ENCODE measurements at places on chromosomes 16 and 17.

- DNase-seq, result no peak
Measured at GRCh38 chr16:65769055-65769465, 597.4 kb upstream of the CDH5 start.

GRCh38 chr17:83180264-83180995 is 101.0 kb downstream of the METRNL start:
- no peak for DNase-seq

DNA sequence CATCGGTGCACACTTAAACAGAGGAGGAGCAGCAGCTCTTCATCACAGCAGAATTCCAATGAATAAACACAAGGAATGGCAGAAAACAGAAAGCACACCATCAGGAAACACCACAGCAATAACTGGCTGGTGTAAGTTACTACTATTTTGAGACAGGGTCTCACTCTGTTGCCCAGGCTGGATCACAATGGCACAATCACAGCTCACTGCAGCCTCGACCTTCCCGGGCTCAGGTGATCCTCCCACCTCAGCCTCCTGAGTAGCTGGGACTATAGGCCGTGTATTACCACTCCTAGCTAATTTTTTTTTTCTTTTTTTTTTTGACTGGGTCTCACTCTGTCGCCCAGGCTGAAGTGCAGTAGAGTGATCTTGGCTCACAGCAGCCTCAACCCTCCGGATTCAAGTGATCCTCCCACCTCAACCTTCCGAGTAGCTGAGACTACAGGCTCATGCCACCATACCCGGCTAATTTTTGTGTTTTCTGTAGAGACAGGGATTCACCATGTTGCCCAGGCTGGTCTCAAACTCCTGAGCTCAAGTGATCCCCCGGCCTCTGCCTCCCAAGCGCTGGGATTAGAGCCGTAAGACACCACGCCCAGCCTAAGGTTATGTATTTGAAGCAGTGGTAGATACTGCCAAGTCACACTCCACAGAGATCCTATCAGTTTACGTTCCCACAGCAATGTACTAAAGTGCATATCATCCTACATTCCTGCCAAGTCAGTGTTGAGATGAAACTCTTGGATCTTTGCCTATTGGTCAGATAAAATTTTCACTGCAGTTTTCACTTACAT is 20.7 kb downstream of the TRAP1 start:
- DNase-seq, result no peak

- no peak for DNase-seq
Measured at GRCh38 chr16:12613131-12613991, 190.3 kb downstream of the CPPED1 start.

DNA sequence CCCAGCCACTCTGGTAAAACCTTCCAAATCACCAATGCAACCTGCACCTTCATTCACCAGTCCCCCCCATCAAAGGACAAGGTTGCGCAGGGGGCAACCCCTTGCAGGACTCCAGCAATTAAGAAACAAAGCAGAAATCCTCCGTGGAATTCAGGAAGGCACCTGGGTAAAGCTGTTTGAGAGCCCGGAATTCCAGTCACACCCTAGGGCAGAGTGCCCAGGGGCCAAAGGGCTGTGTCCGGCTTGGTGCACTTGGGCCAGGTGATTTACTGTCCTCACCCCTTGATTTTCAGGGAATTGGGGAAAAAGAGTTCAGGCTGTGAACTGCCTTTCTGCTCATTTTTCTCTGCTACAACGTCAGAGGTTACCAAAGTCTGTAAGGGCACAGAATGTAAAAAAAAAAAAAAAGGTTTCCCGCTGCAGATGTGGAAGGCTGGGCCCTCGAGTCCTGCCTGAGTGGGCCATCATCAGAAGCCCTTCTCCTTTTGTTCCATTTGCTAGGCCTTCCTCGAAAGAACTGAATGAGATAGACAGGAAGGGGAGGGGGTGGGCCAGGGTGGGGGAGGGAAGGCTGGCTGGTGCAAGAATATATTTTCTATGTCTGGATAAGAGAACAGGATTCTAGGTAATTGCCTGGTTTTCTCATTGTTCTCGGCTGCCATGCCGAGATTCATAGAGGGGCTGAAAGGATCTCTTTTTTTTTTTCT is 266.5 kb upstream of the PSMD7 start:
- DNase-seq, result no peak

DNA sequence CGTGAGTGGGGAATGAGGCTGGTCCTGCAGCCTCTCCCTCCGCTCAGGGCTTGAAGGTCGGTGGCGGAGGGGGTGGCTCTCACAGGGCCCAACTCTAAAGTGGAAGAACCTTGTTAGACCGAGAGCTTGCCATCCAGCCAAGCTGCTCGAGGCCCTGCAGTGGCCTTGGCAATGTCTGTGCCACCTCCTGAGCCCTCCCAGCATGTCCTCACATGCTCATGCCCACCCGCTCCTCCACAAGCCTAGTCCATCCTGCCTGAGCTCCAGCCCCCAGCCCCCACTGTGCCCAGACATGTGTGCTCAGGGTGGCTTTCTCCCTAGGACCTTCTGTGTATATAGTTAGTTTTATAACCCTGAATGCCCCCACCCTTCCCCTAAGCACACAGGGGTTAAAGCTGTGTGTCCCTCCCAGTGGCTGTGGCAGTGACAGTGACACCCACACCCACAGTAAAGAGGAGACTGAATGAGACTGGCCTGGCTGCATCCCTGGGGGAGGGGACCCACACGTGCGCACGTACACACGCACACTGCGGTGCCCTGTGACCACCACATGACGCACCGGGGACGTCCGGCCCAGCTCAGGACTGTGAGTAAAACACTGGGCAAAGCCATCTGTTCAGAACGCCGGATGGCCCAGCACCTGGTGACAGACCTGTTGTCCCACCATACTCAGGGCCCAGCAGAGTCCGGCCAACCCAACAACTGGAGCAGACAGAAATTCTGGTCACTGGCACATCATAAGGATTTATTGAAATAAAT is 15.6 kb downstream of the PDK2 start:
- DNase-seq, result no peak

DNA sequence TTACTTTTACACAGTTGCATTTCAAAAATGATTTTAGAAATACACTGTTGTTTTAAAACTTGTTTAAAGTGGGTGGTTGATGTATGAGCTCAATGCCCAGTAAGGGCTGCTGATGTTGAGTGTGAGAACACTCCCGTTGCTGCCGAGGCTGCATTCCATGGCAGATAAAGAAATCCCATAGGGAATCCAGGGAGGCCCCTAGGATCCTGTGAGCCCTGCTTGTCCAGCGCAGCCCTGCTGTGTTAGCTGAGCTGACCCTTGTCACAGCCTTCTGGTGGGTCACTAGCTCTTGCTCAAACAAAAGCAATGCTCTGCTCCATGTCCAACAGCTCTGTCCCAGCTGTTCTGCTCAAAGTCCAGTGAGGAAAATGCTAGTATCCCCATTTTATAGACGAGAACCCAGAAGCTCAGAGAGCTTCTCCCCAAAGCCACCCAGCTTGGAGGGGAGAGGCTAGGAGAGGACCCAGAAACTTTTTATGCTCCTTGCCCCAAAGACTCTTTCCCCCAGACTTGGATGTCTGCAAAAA is 18.6 kb upstream of the COL1A1 start:
- DNase-seq, result no peak

DNA sequence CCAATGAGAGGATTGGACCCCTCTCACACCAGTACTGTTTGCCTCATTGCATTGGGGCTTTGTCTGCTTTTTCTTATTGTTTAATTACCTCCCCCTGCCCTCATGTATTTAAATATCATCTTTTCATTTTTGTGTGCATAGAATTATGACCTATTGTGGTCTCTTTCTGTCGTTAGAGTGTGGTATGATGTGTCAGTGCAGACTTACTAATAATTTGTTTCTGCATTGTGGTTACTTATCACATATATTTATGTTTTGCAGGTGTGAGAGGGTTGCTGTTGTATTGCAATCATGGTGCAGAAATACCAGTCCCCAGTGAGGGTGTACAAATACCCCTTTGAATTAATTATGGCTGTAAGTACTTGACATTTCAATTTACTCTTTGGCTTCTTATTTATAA is 2.5 kb downstream of the SEC14L1 start:
- DNase-seq, result no peak

DNA sequence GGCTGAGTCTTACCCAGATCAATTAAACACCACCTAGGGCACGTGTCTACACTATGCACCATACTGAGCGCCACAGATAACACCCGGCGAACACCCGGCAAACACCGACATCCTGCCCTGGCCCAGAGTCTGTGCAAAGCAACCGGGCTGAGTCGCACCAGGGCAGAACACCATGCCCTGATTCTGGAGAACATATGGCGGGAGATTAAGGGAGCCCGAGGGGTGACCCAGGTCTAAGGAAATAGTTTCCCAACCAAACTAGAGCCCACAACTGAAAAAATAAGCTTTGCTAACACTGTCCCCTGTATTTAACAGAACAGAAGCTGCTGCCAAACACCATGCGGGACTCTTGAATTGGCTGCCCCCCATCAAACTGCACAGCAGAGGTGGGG is 22.1 kb downstream of the MYO18A start:
- DNase-seq, result no peak

DNA sequence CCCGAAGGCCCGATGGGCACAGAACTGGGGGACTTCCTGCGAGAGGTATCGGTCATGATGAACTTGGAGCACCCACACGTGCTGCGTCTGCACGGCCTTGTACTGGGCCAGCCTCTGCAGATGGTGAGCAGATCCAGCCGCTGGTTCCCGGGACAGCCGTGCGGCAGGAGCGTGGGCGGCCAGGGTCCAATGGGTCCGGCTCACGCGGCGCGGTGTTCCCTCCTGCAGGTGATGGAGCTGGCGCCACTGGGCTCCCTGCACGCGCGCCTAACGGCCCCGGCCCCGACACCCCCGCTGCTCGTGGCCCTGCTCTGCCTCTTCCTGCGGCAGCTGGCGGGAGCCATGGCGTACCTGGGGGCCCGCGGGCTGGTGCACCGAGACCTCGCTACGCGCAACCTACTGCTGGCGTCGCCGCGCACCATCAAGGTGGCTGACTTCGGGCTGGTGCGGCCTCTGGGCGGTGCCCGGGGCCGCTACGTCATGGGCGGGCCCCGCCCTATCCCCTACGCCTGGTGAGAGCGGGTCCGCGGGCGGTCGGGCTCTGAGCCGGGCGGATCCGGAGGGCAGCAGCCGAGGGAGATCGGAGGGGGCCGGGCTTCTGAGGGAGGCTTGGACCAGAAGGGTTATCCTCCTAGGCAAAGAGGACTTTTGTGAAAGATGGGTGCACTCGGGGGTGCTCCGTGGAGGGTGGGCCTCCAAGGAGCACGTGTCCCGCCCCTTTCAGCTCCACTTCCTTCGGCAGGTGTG is 3.0 kb downstream of the TNK1 start:
- peak; percentile 88 for DNase-seq

DNA sequence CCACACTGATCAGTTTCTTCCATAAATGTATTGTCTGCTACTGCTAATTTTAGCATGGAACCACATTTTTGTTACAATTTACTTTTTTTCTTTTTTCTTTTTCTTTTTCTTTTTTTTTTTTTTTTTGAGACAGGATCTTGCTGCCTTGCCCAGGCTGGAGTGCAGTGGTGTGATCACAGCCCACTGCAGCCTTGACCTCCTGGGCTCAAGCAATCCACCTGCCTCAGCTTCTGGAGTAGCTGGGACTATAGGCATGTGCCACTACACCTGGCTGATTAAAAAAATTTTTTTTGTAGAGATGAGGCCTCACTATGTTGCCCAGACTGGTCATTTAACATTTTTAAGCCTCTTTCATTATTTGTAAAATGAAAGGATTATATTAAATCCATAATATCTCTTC is 19.1 kb downstream of the ZPBP2 start:
- DNase-seq, result no peak

- no peak for DNase-seq
Measured at GRCh38 chr17:12386225-12386624, 279.5 kb upstream of the MYOCD start.

- DNase-seq, result no peak
Measured at GRCh38 chr17:72270273-72270924, 149.6 kb downstream of the SOX9 start.

DNA sequence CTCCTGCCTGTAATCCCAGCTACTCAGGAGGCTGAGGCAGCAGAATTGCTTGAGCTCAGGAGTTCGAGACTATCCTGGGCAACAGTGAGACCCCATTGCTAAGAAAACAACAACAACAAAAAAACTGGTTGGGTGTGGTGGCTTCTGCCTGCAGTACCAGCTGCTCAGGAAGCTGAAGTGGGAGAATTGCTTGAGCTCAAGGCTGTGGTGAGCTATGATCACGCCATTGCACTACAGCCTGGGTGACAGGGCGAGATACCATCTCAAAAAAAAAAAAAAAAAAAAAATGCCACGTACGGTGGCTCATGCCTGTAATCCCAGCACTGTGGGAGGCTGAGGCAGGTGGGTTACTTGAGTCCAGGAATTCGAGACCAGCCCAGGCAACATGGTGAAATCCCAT is 34.1 kb downstream of the NME2 start:
- DNase-seq, result no peak

DNA sequence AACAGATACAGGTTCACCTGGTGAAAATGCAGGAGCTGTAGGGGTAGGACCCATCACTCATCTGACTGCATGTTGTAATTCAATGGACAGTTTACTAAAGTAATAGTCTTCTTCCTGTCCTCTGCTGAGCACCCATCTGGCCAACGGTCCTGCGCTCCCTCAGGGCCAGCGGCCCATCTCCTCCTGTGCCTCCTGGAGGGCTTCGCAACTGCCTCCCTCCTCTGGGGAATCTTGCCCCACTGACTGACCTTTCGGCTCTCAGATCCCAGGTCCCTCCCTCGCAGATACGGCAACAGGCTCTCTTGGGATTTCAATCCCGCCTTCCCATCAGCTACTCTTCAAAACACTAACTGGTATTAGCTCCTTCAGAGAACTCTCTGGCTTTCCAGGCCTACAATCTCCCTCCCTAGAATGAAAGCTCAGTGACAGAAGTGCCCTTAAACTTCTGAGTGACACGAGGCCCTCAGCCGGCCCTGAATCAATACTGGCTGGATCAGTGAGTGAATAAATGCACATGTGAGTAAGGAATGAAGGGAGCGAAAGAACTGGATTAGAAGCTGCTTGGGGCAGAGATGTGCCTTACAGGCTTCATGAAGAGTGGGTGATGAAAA is 1.3 kb downstream of the PEMT start:
- no peak for DNase-seq

- no peak for DNase-seq
Measured at GRCh38 chr17:76885894-76886290, 17.7 kb downstream of the MGAT5B start.

DNA sequence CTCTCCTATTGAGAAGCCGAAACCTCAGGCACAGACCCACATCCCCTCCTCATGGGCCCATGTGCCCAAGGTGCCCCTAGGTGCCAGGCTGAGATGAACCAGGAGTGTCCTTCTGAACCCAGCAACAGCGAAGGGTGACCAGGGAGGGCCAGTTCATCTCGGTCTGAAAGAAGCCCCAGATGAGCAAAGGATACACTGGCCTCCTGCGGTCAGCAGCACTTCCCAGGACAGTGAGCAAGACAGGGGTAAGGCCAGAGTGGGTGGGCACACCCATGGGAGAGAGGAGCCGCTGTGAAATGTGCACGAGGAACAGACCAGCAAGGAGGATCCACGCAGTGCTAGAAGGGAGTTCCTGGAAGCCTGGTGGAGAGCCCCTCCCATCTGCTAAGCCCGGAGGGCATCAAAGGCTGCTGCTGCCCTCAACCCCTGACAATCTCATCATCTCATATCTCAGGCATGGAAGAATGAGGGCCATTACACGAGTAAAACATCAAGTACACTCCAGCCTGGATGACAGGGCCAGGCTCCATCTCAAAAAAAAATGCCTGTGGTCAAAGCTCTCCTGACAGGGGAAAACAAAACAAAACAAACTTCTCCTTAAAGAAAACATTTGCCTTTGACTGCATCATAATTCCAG is 3.3 kb upstream of the HBZ start:
- no peak for DNase-seq
